Activated T-helper 1 cell treated with anti-CD3 and anti-CD28 coated beads, Interleukin-12 subunit alpha, Interleukin-12 subunit beta, Interleukin-2, Interleukin-4 antibody, amounts not matched to agents 30 ng/mL and 10 ng/mL and 1 ng/mL, durations not matched to agents 14 hours and 24 hours and 36 hours (primary cell): ENCODE measurements at places on chromosomes 7 and 10. TPM values are rescaled to one million over a fixed set of nuclear protein-coding genes. Genes with fewer than 3 reads are reported as not detected.

- no peaks in the 10 kb centered on the region for H3K36me3 ChIP-seq
- H3K27ac ChIP-seq = no peak overlapping the region
- DNase-seq = no peak
- no peaks in the 10 kb centered on the region for H3K27me3 ChIP-seq
- H3K4me1 ChIP-seq = peaks cover 15% of the 10 kb centered on the region
These were observed 73.8 kb downstream of the OAT start for GRCh38 chr10:124344931-124345330.

DNA sequence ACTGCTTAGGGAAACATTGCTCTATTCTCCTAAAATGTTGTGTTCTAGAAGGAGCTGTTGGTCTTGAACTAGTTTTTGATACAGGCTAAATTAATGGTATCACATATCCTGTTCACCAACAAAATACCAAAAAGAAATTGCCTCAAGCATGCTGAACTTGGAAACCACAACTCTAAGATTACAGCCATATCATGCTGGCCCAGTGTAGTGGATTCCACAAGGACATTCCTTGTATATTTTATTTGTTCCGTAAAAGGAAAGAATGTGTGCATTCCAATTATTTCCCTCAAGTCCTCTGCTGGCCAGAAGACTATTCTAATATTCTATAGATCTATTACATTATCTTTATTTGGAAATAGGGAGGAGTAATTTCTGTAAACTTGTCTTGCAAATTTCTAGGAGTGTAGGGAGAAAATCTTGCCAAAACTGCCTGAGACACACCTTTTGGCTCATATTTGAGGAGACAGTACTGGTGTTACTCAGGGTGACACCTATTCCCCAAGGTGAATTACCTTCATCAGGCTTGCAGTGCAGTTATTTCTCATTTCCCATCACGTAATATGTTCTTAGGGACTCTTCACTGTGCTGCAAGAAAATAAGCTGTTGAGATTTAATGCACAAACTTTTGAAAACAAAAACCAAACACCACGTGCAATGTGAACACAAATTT, 1.9 kb upstream of the NEBL start:
- H3K27ac ChIP-seq = no peak overlapping the region

DNA sequence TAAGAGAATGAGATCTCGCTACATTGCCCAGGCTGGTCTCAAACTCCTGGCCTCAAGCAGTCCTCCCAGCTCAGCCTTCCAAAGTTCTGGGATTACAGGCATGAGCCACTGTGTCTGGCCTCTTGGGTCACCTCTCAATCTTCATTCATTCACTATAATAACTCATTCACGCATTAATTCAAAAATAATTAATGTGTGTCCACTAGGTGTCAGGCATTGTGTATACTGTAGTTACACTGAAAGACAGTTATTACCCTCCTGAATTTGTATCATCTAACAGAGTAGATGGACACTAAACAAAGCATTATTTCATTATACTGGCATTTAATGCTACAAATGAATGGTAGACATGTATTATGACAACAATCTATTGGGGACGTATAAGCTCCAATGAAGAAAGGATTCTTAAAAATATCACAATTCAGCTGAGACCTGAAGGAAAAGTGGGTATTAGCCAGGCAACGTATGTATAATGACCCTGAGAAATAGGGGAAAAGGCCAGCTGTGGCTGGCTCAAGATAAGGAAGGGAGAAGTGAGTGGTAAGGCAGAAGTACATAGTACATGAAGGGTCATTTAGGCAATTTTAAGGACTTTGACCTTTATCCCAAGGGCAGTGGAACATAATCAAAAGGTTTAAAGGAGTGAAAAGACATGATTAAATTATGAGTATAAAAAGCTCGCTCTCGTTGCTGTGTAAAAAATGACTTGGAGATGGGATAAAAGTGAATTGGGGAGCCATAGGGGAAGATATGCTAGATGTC, 150.7 kb downstream of the BTAF1 start:
- DNase-seq = no peak
- no peaks in the 10 kb centered on the region for H3K36me3 ChIP-seq
- H3K27me3 ChIP-seq = no peaks in the 10 kb centered on the region
- no peak overlapping the region for H3K27ac ChIP-seq

GRCh38 chr7:11394438-11394837, 420.8 kb downstream of the PHF14 start:
- H3K27me3 ChIP-seq = no peaks in the 10 kb centered on the region
- no peak overlapping the region for H3K4me3 ChIP-seq
- no peak for DNase-seq
- no peaks in the 10 kb centered on the region for H3K4me1 ChIP-seq

GRCh38 chr10:97888641-97889262, 39.1 kb downstream of the GOLGA7B start:
- H3K27me3 ChIP-seq = peaks cover 8% of the 10 kb centered on the region
- H3K4me3 ChIP-seq = no peak overlapping the region
- H3K27ac ChIP-seq = no peak overlapping the region

Gene NUTM2A
- 0.31 TPM in 1 of 2 replicates, not detected in the other for total RNA-seq

Gene PARD3
- 1.7 and 2.5 TPM in 2 replicates for total RNA-seq

Gene DNAJC1
- total RNA-seq = 24.8 and 26.2 TPM in 2 replicates
